ENCODE measurements at places on chromosomes 5 and 9. TPM values are rescaled to one million over a fixed set of nuclear protein-coding genes. Genes with fewer than 3 reads are reported as not detected.

DNA sequence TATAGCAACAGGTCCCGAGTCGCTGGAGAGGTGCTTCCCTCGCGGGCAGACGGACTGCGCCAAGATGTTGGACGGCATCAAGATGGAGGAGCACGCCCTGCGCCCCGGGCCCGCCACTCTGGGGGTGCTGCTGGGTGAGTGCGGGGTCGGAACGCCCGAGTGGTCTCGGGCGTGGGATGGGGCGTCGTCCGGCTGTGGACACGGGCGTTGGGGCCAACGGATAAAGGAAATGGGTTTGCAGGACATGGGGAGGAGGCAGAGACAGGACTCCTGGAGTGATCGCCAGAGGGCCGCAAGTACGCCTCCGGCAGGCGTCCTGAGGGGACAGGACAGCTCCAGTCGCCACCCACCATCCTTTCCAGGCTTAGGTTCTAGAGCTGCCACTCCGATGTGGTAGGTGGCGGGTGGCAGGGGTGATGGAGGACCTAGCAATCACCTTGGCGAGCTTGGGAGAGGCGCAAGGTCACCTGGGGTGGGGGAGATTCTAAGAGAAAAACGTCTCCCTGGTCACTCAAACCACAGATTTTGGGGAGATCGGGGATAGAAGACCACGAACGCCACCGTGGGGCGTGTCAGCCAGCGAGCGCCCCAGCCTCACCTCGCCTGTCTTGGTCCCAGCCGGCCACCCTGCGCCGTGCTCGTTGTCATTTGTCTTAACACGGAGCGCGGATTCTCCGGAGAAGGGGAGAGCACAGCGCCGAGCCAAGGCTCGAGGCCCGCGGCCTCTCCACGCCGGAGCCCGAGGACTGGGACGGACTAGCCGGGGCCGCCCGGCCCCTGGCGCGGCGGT lies 922 bp downstream of the LMX1B start:
- no peaks in the 10 kb centered on the region for H3K36me3 ChIP-seq
- H3K4me1 ChIP-seq: peaks cover 18% of the 10 kb centered on the region
- H3K27me3 ChIP-seq: peaks cover 44% of the 10 kb centered on the region

CD180 gene
- total RNA-seq: 0.24 TPM

KCNV2 gene
- not detected for total RNA-seq

DNA sequence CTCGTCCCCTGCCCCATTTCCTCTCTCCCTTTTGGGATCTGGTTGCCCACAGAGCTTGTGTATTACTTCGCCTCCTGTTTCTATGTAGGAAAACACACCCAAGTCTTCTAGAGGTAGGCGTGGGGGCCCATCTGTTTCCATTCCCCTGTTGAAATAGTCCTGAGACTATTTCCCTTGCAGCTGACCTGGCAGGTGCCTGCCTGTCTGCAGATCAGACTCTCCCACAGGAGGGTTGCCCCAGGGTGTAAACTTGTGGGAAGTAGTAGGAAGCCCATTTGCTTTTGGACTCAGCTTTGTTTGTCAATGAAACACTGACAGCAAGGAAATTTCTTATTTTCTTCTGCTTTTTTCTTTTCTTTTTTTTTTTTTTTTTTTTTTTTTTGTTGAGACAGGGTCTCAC lies 16.3 kb upstream of the GARNL3 start:
- no peak overlapping the region for H3K4me3 ChIP-seq
- no peaks in the 10 kb centered on the region for H3K27me3 ChIP-seq
- DNase-seq: no peak
- H3K27ac ChIP-seq: no peak overlapping the region

CYLC2 gene
- not detected for total RNA-seq

DNA sequence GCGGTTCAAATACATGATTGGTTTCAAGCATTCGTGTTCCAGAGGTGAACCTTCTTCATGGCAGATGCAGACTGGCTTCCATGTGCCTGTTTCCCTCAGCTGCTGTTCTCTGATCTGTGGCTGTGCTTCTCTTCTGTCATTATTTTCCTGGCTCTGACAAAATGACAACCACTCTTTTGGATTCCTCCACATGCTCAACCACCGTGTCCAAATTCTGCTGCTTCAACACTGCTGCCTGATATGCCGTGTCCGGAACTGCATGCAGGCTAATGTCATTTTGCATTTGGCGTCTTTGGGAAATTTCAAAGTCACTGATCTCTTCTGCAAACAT lies 368.7 kb upstream of the ZNF608 start:
- no peak for DNase-seq
- H3K4me3 ChIP-seq: no peak overlapping the region
- H3K36me3 ChIP-seq: no peaks in the 10 kb centered on the region
